WERI-Rb-1 (cell line): ENCODE measurements at places on chromosomes 4 and X.

DNA sequence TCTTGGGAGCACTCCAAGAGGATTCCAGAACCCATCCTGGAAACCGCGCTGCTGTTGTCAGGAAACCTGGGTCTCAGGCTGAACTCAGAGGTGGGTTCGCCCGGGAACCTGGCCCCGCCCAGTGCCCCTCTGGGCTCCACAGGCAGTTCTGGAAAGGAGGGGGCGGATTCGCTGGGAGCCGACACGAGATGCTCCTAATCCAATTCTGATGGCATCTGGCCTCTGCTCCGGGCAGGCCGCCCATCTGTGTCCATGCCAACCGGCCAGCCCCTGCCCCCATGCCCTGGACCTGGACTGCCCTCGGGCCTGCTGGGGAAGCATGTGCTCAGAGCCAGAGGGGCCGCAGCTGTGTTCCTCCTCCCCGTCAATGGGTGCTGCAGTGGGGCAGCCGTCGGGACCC, 21.0 kb downstream of the ATP2B3 start:
- DNase-seq: no peak

DNA sequence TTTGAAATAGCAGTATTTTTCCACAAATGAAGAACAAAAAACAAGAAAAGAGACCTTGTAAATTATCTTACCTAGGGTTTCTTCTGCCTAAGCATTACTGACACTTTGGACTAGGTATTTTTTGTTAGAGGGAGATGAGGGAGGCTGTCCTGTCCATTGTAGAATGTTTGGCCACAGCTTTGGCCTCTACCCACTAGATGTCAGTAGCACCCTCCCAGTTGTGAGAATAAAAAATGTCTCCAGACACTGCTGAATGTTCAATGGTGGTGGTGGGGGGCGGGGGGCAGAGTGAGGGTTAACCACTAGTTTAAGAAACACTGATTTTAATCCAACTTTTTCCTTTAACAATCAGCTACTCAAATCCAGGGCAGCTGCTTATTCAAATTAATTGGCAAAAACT, 25.8 kb downstream of the OTUD4 start:
- peak; percentile 26 for DNase-seq

DNA sequence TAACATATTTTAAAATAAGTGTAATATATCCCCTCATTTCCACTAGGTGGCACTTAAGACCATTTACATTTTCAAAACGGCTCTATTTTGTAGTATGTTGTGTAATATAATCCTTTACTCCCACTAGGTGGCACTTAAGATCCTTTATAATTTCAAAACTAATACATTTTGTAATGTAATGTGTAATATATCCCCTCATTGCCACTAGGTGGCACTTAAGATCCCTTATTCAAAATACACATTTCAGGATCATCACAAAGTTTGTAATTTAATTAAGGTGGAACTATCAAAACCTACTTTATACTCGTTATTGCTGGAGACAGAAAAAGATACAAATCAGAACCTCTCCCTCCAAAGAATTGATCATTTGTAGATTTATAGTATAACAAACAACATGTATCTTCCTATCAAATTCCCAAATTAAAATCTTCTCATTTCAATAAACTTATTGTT, 132.5 kb downstream of the ARHGAP6 start:
- DNase-seq: no peak

- DNase-seq: no peak
These were observed 11.0 kb downstream of the NUDT9 start for GRCh38 chr4:87433342-87433741.

DNA sequence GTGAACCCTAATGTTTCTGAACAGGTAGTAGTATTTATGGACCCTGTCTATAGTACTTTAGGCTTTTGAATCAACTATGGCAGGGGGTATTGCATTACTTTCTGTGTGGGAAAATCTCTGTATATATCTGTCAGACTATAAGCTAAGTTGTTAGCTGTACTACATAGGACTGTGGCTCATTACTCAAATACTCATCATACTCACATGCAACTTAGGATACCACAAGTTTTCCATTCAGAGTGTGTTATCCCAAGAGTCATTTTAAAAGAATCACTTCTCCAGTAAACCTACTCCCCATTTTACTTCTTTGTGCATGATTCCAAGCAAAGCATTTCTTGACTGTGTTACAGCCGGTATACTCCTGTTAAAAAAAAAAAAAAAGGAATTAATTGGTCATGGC, 95.6 kb downstream of the PHOX2B start:
- no peak for DNase-seq

DNA sequence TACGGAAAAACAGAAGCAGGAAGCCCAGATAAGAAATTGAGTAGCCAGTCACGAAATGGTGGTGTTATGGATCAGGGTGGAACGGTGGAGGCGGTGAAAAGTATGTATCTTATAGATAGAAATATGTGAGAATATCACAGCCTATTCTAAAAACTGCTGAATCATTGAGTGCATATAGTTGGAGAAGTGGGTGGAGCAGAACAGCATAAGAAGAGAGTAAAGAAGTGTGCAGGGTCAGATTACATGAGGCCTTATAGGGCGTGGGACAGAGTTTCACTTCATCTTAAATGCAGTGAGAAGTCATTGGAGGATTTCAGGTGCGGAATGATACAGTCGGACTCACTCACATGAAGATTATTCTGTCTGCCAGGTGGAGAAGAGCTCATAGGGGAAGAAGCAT, 293.1 kb downstream of the TRIML1 start:
- no peak for DNase-seq

GRCh38 chrX:14718403-14718802, 154.5 kb downstream of the FANCB start:
- DNase-seq: no peak

DNA sequence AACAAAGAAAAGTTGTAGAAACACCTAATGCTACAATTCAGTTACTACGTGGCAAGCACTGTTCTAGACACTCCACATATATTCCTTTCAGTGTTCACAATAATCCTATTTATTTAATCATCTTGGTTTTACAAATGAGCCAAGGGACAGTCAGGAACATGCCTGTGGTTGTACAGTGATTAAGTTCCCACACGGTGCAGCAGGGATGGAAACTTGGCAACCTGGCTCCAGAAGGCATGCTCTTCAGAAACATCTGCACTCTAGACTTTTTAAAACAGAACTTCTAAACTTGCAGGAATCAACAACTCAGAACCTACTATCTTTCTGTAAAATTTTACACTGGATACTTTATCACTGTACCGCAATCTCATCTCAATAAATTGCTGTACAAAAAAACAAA, 32.1 kb downstream of the TAPT1 start:
- DNase-seq: no peak

DNA sequence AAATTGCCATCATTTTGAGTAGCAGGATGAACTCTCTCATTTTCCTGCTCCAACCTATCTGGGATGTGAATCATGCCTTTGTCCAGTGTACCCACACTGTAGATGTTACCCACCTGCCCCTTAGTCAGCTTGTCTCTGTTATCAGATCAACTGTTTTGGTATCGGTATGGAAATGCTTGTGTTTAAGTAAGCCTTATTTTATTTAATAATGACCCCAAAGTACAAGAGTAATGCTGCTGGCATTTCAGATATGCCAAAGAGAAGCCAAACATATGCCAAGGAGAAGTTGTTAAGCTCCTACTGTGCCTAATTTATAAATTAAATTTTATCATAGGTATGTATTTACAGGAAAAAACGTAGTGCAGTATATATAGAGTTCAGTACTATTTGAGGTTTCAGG, 18.6 kb upstream of the RAP1GDS1 start:
- no peak for DNase-seq

GRCh38 chr4:51855270-51855669, 12.3 kb downstream of the DCUN1D4 start:
- no peak for DNase-seq

GRCh38 chr4:78612398-78613178, 61.0 kb downstream of the ANXA3 start:
- DNase-seq: no peak

- no peak for DNase-seq
These were observed 335.4 kb downstream of the BCOR start for GRCh38 chrX:39762266-39762841.

- DNase-seq: no peak
These were observed 430.1 kb downstream of the ANKRD50 start for GRCh38 chr4:124282301-124282898.

- DNase-seq: no peak
These were observed 306.5 kb upstream of the TECRL start for GRCh38 chr4:64715741-64716140.

DNA sequence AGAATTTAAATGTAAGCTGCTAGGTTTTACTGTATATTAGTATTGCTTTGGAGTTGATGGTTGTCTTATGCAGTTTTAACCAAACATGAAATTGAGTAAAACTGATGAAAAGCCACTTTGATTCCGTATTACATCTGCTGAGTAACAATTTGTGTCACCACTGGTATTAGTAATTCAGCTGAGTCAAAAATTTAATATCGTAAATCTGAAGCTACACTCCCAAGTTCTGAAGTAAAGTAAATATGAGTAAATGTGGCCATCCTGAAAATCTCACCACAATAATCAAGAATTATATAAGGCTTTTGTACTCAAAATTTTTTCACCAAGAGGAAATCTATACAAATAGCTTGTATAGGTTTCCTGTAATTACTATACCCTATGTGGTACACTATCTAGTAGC, 142.3 kb downstream of the STPG2 start:
- DNase-seq: no peak

DNA sequence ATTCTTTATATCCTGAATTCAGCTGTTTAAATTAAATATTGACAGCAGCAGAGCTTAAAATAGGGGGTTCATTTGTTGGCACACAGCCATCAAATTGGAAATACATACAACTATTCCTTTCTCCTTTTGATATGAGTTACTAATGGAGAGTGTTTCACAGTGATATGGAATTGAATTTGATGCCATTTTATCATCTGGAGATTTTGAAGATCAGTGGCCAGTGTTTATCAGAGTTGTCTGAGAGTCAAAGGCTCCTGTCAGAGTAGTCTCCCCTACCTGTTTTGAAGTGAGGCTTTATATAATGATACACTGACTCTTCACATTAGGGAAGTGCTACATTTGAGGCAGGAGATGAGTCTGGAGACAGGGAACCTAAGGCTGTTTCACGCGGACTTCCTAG, 1286.3 kb downstream of the TECRL start:
- no peak for DNase-seq

DNA sequence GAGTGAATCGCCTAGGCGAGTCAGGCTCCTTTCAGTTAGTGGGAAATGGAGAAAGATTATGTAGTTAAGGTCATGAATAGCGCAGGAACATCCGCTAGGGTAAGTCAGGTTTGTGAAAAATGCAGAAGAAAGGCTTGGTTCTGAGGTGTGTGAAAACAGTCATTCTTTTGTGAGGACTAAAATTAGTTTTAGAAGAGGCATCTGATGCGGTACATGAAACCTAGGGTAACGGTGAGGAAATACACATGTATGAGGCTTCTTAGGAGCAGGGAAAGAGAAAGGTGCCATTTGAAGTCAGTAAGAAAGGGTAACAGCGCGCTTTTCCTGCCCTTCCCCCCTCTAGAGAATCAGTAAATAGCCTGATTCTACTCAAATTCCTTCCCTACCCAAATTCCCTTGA, 570 bp upstream of the RNF128 start:
- DNase-seq: no peak

- no peak for DNase-seq
These were observed 35.0 kb upstream of the CLCN4 start for GRCh38 chrX:10121787-10122186.

- no peak for DNase-seq
These were observed 243.8 kb downstream of the PPP3CA start for GRCh38 chr4:101103381-101104142.

GRCh38 chrX:103817502-103817901, 14.6 kb downstream of the RAB9B start:
- peak; percentile 12 for DNase-seq

- DNase-seq: no peak
These were observed 181.2 kb upstream of the ETNPPL start for GRCh38 chr4:108943976-108944591.

DNA sequence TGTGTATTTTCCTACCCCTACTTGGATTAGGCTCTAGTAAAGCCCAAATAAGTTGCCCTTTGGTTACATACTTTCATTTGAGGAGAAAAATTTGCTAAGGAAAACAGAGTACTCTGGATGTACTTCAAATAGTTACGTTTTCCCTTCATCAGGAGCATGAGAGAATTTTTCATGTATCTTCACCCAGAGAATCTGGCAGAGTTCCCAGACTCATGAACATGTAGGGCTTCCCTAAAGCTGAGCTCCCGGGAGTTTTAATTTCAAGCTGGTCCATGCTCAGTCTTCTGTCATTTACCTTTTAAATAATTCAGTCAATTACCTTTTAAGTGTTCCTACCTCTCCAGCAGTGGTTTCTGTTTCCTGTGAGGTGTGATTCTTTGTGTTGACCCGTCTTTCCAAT, 367.5 kb upstream of the GRID2 start:
- no peak for DNase-seq

DNA sequence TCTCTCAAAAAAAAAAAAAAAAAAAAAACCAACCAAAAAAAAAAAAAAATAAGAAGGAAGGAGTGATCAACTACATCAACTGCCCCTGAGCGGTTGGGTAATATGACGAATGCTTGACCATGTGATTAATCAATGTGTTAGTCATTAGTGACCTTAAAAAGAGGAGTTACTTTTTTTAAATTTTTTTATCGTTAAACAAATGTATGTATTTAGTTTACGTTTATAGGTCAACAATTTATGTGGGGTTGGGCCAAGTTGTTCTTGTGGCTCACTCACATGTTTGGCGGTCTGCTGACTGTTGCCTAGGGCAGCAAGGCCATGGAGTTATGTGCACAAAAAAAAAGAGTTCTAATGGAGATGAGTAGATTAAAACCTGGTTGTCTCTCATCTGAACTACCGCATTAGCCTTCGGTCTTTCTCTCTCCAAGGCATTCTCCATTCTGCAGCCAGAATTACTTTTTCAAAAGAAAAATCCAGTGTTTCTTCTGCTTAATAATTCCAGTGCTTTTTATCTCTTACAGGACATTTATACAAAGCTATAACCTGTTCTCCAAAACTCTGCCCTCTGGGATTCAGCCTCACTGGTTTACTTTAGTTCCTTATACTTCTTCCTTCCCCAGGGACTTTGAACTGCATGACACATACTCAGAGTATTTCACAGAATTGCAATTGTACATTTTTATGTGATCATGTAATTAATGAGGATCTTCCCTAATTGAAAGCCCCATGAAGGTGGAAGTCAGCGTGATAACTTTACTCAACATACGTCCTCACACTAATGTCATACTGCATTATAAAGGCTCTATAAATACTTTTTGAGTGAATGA, 505.5 kb downstream of the ANKRD50 start:
- no peak for DNase-seq

DNA sequence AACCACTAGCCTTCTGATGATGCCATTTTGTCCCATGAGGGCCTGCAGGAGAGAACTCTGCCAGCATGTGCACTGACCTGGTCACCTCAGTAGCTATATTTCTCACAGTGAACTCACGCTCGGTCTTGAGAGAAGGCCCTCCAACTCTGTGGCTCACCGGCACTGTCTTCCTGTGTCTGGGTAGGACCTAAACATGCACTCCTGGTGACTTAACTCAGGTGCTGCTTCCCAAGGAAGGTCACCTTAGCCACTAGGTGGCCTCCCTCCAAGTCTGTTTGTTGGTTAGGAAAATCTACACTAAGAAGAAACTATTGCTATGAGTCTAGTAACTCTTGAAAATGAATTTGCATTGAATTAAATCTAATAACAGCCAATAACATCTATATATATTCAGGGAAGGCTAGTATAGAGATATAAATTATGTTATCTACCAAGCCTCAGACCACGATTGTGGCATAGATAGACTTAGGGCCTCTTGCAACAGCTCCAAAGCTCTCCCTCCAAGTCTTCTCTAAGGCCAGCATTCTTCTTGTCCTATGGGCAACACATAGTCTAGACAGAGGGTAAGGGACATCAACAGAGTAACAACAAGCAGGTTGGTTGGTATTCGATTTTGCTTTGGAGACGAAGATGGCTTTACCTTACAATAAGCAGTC, 24.7 kb downstream of the TLR10 start:
- DNase-seq: peak; percentile 33
